ENCODE measurements at places on chromosomes 16 and 17.

GRCh38 chr17:48631693-48632578 is 5.8 kb upstream of the HOXB9 start:
- peak; percentile 37 for DNase-seq

GRCh38 chr17:37388266-37388665 is 12.5 kb downstream of the C17orf78 start:
- DNase-seq = no peak

GRCh38 chr17:44334727-44335126 is 10.1 kb upstream of the SLC25A39 start:
- DNase-seq = no peak

- DNase-seq = no peak
Observed at GRCh38 chr17:31444026-31444425, 52.6 kb downstream of the RAB11FIP4 start.

- DNase-seq = no peak
Observed at GRCh38 chr17:34474706-34475105, 104.7 kb upstream of the TMEM132E start.

DNA sequence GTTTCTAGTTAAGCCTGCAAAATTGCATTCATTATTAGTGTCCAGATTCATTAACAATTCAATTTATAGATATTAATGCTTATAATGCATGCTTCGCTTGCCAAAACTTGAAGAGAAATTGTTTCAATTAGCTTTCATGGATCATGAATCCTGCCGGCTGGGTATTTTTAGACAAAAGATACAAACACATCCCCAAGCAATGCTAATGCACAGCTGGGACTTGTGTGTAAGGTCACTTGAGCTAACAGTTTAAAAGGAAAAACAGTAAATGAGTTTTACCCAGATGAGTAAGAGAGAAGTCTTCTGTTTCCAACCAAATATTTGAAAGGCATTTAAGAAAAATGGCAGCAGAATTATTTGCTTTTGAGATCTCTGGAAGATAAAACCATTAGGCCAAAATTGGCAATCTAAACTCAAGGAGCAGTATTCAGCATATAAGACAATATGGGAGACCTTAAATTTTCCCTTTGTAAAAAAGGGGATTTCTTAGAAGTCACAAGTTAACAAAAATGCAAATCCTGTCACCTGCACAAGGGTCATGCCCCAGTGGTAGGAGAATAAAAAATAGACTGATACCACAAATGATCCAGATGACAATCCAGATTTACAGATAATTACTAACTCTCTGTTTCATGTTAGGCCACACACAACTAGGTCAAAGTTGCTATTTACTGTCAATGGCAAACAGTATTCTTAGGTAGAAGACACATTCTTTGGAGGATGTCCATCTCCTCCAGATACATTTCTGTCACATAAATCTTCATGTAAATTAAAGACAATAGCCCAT is 418.4 kb upstream of the PMFBP1 start:
- no peak for DNase-seq

GRCh38 chr16:9169094-9169493 is 77.7 kb downstream of the HAPSTR1 start:
- no peak for DNase-seq

DNA sequence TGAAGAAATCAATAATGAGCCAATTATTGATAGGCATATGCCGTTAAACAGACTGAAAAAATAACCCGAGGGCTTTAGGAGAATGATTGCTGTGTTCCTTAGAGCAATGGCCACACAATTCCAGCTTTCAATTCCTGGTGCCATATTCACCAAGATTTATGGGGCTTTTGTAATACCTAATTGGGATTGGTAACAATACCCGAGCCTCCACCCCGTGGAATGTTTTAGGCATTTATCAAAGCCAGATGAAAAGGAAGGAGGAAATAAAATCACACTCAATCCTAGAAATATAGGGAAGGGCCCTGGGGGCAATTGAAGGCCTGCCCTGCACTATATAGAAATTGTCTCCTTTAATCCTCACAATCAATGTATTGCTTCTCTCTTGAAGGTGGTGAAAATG is 42.1 kb upstream of the MLYCD start:
- no peak for DNase-seq

DNA sequence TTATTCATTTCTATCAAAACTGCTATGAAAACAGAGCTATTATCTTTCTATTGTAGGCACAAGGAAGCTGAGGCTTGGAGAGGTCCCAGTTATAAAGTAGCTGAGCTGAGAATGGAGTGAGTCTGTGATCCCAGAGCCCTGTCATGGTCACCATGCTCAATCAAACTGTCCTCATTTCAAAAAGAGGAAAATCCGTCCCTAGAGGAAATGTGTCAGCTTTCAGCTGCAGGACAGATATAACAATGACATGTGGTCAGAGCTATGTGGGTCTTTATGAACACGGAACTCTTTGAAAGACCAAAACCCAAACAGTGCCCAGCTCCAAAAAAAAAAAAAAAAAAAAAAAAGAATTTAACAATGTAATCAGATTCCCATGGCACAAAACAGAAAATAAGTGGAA is 266.1 kb downstream of the XYLT1 start:
- DNase-seq = no peak

DNA sequence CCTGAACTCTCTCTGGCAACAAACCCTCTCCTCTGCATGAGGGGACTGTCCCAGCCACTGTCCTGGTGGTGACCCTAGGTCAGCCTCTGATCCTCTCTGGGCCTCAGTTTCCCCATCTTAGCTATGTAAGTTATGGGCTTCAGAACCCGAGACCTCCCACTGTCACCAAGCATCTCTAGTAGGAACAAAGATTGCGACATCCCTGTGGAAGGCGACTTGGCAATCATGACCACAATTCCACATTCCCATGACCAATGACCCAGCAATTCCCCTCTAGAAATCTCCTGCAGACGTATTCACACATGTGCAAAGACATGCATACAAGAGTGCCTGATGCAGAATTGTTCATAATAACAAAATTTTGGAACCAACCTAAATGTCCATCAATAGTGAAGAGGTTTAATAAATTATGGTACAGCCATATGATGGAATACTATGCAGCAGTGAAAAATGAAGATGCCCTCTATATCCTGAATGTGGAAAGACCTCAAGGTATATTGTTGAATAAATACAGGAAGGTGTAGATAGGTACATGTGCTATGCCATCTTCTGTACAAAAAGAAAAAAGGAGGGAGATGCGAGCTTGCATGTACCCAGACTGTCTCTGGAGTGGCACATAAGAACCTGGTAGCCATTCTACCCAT is 21.2 kb downstream of the CNGB1 start:
- no peak for DNase-seq

- DNase-seq = no peak
Observed at GRCh38 chr17:55318081-55318480, 53.3 kb downstream of the HLF start.

GRCh38 chr17:79654960-79655382 is 44.1 kb upstream of the RBFOX3 start:
- no peak for DNase-seq

DNA sequence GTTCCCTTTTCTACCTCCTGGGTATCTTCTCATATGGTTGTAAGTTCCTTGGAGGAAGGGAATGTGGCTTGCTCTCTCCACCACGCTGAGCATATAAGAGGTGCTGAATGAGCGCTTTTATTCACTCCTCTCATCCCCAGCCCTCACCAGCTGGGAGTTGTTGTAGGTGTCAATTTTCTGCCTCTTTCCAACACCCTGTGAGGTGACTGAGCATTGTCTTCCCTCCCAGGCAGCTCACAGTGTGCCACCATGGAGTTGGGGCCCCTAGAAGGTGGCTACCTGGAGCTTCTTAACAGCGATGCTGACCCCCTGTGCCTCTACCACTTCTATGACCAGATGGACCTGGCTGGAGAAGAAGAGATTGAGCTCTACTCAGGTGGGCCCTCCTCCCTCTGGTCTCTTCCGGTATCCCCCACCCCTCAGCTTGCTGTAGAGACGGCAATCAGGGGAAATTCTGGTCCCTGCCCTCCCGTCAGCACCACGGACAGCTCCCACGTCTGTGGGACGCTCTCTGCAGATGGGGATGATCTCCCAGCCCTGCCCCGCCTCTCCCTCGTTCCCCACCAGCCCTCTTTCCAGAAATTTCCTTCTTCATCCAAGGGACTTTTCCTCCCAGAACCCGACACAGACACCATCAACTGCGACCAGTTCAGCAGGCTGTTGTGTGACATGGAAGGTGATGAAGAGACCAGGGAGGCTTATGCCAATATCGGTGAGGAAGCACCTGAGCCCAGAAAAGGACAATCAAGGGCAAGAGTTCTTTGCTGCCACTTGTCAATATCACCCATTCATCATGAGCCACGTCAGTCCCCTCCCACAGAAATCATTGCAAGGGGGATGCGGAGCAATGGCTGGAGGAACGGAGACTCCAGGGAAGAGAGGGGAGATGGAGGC is 18.3 kb downstream of the CIITA start:
- no peak for DNase-seq

DNA sequence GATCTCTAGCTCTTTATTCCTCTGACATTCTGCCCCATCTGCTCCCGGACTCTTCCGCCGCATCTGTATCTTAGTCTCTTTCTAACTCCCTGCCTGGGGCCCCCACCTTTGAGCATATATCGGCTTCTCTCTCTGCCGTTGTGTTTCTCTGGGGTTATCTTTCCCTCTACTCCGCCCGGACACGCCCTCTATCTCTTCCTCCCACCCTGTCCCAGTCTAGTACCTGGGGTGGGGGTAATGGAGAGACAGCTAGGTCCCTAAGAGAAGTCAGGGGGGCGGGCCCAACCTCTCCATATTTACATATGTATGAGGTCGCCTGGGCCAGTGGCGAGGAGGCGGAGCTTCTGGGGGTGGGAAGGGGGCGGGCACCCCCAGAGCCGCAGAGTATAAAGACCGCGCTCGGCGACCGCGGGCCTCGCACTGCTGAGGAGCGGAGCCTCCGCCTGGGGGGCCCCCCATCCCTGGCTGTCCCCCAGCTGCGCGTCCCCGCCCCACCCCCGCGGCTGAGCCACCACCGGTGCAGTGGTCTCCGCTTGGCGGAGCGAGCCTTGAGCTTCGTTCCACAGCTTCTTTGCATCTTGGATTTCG is at the start of gene ATP1B2:
TSS of gene ATP1B2 (plus strand) at position 418 of the 588 bp plus-strand sequence. CDS start 593 bp downstream, outside the sequence.
- peak; percentile 51 for DNase-seq

DNA sequence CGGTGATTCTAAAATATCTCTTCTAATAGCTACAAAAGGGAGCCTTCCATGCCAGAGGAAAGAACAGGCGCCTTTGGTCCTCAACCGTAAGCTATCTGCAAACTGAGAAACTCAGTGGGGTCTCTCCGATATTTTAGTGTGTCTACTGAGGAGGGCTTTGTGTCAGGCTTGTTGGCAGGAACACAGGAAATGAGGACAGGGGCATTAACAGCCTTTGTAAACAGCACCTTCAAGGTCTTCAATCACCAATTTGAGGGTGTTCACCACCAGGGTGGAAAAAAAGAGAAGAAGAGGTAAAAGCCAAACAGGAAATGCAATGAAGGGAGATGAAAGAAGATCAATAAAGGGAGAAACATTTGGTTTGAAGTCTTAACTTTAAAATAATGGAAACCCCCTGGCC is 580.1 kb upstream of the SALL1 start:
- no peak for DNase-seq

DNA sequence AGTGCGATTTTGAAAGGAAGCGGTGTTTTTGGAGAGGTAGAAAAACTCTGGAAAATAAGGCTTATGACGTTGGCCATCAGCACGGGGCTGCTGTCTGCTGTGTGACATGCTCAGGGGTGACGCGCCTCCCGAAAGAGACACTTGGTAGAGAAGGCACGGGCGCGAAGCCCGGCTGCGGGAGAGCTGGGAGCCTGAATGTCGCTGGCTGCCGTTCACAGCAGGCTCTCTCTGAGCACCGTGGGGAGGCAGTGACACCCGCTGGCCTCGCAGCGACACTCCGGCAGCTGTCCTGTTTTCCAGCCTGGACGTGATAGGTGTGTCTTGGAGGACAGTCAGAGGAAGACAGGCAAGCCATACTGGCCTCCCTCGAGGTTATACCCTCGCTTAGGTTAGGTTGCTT is 759.1 kb upstream of the RBFOX1 start:
- DNase-seq = no peak
